ENCODE measurements at places on chromosomes 7 and 10.
A peak's percentile ranks its signal among the peaks of the same experiment; 100 is the strongest.

DNA sequence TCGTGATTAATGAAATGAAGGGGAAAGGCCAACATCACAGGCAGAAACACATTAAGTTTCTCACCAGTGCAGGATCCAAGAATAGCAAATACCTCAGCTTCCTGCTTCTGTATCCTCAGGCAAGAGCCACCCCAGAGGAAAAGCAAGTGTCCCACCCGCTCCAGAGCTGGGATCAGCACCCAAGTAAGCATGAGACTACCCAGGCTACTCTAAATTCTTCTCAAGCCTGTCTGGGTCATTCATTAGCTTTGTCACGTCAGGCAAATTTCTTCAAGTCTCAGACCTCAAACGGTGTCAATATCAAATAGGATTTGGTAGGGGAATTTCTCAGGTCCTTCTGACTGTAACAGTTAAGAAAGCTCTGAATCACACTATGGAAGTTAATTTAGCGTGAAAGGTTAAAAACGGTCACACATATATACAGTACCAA, 59.0 kb downstream of the GNA12 start:
- no peak for DNase-seq

DNA sequence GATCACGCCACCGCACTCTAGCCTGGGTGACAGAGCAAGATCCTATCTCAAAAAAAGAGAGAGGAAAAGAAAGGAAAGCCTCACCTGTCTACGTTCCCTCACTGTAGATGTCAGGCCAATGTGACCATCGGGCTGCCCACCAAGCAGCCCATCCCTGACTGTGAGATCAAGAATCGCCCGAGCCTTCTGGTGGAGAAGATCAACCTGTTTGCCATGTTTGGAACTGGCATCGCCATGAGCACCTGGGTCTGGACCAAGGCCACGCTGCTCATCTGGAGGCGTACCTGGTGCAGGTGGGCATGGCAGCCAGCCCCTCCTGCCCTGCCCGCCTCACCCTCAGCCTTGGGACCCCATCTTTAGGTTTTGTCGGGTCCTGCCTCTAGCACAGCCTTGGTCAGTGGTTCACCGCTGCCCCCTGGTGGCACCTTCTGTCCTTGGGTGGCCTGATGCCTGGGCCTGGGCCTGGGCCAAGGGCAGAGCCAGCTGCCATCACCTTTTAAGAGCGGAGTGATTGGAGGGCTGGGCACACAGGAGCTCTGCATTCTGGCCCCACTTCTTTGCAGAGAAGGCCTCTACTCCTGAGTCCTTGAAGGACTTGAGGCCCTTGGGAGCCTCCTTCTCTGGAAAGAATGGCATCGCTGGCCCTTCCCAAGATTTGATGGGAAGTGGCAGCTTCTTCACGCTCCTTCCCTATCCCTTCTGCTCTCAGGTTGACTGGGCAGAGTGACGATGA, 14.4 kb upstream of the AHCYL2 start:
- DNase-seq: peak; percentile 64

DNA sequence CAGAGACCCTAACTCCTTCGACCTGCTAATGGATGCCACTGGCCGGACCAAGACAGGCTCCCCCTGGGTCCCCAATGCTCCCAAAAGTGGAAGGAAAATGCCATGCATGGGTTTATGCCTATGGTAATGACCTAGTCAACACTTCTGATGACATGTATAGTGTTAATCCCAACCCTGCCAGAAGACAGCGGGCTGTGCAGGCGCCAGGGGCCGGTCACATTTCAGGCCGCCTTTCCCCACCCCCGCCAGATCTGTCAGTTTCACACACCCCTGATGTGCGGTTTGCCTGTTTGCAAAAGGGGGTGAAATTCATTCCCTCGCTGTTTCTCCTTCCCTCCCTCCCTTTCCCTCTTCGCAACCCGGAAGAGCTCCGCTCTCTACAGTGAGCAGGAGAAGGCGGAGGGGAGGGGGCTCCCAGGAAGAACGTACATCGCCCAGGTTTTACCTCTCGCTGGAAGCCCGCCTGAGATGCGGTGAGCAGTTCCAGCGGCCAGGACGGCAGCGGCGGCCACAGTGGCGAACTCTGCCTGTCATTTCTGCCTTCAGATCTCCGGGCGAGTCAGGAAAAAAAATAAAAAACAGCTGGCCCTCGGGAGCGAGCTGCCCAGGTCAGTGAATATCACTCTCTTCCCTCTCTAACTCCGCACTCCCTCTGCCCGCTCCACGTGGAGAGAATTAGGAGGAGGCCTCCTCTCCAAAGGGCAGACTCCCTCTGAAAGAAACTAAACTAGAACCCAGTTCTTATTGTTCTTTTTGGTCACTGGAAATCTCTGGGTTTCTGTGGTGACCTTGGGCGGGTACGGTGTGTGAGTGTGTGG, 9.4 kb upstream of the GATA3 start:
- no peak for DNase-seq

DNA sequence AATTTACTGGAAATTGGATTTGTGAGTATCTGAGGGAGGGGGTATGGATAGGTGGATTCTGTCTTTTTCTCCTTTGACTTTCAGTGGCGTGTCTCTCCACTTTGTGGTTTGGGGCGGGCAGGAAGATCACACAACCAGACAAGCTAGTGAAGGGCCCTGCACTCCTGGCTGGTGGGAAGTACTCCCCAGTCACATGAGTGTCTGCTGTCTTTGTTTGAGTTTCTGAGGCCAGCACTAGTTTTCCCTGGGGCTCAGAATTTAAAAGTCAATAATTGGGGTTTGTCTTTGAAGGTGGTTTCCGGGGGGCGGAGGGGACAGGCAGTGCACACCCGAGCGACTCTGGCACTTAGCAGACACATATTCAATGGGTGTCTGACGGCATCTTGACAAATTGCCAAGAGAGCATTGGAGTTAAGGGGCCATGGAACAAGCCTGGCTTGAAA, 120.1 kb downstream of the WDFY4 start:
- DNase-seq: peak; percentile 6

GRCh38 chr7:51070151-51070550, 246.5 kb downstream of the COBL start:
- DNase-seq: no peak

DNA sequence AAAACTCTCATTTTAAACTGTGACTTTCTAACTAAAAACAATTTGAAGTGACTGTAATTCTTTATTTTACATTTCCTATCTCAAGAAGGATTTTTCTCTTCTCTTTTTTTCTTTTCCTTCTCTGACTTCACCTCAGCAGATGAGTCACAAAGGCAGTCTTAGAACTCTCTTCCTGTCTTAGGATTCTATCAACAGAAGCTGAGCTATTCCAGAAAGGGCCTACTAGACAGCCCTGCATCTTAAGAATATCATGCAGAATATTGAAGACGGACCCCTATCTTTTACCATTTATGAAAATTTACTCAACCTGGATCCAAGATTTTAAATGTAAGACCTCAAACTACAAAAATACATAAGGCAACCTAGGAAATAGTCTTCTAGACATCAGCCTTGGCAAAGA, 365.7 kb upstream of the SEMA3C start:
- DNase-seq: no peak

DNA sequence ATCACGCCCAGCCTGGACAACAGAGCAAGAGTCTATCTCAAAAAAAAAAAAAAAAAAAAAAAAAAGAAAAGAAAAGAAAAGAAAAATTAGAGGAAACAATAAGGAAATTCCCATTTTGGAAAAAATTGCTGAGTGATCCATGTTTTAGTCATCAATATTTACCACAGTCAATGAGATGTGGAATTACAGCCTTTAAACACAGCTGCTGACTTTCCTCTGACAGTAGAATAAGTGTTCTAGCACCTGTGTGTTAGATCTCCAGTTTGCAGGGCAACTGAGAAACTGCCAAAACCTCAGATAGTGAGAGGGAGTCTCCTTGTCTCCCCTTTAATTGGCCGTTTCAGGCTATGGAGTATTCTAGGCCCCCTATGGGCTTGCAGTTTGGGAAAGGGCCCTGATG, 520.1 kb downstream of the KCNMA1 start:
- DNase-seq: no peak

DNA sequence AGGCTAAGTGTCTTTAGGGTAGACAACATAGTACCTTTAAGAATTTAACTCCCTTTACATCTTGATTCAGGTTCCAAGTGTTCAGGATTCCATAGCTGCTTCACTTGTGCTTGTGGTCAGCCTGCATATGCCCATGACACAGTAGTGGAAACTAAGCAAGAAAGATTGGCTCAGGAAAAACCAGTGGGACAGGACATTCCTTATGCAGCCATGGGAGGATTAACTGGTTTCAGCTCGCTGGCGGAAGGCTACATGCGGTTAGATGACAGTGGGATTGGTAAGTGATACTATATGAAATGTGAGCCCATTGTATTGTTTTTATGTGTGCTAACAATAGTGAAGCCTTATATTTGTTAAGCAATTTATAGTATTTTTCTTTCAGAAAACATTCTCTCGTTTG, 11.3 kb downstream of the FAM221A start:
- no peak for DNase-seq

DNA sequence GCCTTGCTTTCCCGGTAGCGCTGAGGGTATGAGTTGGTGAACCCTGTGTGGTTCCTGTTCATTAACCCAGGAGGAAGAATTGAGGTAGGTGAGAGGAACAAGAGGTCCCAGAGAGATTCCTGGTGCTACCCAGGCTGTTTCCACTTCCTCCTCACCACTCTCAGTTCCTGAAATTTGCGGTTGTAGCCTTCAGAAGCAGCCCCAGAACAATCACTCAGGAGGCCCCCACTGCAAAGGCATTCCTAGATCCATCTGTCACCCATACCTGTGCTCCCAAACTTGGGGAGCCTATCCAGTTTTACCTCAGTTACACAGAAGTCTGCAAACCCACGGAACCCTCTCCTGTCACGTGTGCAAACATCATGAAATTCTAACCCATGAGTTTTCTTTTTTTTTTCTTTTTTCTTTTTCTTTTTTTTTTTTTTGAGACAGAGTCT, 9.0 kb upstream of the PIP4K2A start:
- no peak for DNase-seq

- no peak for DNase-seq
Measured at GRCh38 chr10:88253622-88254021, 329.5 kb downstream of the RNLS start.

DNA sequence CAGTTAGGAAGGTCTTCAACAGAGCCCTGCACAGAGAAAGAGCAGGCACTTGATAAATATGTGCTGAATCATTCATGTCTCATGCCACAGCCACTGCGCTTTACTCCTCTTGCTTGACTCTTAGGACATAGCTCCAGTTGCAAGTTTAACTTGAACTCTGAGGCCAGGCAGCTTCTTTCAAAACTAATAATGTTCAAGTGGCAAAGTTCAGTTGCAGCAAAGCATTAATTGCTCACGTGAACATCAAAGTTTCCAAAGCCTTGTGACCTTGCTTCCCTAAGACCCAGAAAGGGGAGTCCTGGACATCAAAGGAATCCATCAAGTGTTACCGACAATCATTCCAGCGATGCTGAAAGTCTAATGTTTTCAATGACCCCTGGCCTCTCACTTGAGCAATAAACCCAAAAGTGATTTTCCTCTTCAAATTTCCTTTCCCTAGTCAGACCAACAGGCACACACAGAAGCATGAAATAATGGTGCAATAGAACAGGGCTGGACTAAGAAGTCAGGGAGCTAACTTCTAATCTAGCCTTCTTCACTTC, 21.8 kb upstream of the TECTB start:
- no peak for DNase-seq

DNA sequence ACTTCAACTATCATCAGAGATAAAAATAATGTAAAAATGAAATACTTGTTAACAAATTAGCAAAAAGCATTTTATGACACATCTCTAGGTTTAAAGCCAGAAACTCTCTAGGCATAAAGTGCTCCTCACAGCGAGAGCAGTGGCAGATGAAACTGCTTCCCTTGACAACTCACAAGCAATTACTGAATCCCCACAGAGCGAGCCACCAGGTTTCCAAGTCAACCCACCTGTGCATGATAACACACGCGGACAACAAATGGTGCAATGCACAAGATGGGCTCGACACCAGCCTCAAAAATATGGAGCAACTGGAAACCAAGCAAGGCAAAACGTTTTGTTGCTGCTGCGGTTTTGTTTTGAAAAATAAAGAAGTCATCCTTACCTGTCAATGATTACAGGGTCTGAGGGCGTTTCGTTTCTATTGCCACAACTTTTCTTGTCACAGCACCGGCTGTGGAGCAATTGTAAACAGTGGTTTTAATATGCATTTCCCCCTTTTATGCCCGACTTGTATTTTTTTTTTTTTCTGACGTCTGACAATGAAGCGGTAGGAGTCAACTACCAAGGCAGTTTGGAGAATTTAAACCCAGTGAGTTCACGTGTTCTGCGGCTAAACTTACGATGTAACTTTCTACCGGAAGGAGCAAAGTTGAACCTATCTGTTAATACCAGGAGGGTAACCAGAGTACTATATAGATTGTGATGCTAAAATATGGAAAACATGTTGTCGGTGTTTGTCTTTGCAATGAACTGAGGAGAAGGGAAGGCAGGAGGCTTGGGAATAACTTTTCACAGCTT, 7.0 kb downstream of the EBF3 start:
- no peak for DNase-seq

DNA sequence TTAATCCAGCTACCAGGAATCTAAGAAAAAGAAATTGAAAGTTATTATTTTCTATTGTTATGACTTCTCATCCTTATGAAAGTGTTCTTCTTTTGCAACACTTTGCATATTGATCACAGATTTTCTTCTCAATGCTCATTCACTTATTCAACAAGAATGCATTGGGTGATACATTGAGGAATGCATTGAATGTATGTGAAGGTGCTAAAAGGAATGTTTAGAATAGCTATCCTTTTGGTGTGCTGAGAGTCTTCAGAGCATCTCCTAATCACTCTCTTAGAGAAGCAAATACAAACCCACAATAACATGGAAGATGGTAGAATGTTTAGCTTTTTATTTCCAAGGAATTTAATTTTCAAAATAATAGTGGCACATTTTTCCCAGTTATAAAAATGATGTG, 122.1 kb upstream of the KMT2E start:
- no peak for DNase-seq

DNA sequence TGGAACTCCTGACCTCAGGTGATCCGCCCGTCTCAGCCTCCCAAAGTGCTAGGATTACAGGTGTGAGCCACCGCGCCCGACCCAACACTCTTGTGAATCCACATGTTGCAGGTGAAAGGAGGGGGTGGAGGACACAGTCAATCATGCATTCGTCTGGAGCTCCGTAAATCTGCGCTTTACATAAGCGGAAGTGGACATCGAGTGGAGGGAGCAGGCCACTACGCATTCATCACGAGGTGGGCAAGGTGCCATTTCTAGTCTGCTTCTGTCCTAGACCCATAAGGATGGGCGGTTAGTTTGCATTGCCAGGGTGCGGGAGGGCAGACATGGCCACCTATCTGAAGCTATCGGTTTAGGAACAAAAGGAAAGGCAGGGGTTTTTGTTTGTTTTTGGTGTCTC, 225.2 kb upstream of the TCERG1L start:
- DNase-seq: no peak

GRCh38 chr7:141203177-141203576, 129.3 kb downstream of the TMEM178B start:
- DNase-seq: no peak

GRCh38 chr10:124387078-124387874, 31.4 kb downstream of the OAT start:
- DNase-seq: no peak

- DNase-seq: no peak
Measured at GRCh38 chr10:115417585-115418265, 324.6 kb downstream of the ATRNL1 start.

Data from naive thymus-derived CD8-positive, alpha-beta T cell (primary cell).